Renal cortex interstitium (tissue), 15 donors: ENCODE measurements at places on chromosomes 4 and X.

- DNase-seq: no peak
Measured at GRCh38 chrX:19560611-19561010, 45.3 kb upstream of the MAP3K15 start.

DNA sequence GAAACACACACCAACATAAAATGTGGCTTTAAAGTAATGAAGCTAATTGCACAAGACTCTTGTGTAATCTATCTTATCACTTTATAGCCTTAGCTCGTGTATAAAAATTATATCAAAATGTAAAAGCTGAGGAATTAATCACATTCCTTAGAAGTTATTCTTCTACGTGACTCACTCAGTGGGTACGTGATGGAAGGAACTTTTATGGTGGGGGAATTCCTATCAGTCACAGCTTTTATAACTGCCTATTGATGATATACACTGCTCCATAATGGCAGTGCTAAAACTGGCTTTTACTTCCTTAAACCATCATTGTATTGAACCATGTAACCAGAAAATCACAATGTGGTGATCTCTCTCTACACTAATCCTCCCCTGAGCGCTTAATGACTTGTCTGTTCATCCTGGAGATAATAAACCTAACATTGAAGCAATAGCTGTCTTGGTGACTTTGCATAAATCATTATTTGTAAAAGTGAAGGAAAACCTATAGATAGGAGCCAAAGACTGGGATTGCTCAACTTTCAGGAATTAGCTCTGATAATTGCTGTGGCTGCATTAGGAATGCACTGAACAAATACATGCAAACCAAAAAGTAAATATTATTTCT lies 276.7 kb downstream of the GBA3 start:
- no peak for DNase-seq

DNA sequence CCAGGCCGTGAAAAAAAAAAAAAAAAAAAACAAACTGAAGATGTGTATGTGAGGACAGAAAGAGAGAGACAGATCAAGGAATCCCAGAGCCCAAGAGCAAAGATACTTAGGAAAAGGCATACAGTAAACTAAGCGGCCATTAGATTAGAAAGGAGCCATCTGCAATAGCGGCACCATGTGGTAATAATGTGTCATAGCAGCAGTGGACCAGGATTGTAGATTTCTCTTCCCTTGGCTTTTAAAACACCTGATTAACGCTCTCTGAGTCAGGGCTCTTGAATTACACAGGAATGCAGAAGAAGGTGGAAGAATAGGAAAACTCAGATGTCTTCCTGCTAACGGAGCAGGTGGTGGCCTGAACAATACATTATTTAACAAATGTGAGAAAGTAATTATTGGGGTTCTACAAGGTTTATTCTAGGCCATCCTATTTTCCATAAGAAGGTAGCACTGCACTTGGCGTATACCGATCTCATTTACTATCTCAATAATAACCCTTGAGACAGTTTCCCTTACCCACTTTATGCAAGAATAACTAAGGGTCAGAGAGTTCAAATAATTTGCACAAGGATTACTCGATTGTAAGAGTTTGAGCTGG lies 182.7 kb downstream of the KCNIP4 start:
- DNase-seq: no peak

DNA sequence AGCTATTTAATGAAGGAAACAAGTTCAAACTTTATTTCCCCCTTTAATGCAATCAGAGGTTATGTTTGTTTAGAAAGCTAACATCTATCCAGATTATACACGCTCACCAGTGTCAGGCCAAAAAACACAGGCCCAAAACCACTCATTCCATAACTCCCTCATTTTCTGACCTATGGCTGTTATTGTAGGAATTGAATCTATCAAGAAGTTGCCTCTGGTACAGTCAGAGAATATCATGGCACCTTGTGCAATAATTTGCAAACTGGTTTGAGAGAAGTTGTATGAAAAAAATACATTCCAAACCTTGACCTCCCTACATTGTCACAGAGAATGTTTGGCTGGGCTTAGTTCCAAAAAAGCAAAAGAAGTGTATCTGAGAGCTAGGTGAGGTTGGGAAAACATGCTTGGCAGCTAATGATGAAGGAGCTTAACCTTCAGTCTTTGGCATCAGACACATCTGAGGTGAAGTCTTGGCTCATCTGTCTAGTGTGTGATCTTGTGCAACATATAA lies 591.0 kb downstream of the ANKRD50 start:
- DNase-seq: no peak

GRCh38 chrX:19272452-19272851 lies 71.3 kb upstream of the PDHA1 start:
- no peak for DNase-seq

- DNase-seq: no peak
Measured at GRCh38 chr4:169175035-169175434, 95.7 kb downstream of the SH3RF1 start.

- no peak for DNase-seq
Measured at GRCh38 chr4:5357870-5358269, 306.6 kb downstream of the STK32B start.

GRCh38 chr4:55553441-55554201 lies 6.9 kb upstream of the CLOCK start:
- DNase-seq: no peak

DNA sequence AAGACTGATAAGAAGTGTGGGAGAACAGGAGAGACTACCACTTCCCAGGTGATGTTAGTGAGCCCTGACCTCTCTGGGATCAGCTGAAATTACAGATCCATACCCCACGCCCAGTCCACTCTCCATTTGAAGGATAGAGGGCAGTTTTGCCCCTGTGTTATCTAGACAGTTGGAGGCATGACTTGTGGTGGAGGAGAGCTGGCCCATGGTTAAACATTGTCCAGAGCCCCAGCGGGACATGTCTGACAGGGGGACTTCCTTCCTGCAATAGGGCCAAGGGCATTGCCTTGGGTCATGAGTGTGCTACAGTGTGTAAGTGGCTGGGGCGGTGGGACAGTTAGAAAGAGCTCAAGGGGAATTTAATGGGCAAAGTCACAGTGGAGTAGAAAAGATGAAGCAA lies 181.1 kb downstream of the MID1IP1 start:
- no peak for DNase-seq

- DNase-seq: peak; percentile 10
Measured at GRCh38 chrX:100447655-100448397, 37.8 kb upstream of the PCDH19 start.

GRCh38 chrX:23919706-23920320 lies 12.0 kb downstream of the CXorf58 start:
- DNase-seq: no peak

- no peak for DNase-seq
Measured at GRCh38 chrX:118271775-118272174, 74.1 kb upstream of the WDR44 start.

DNA sequence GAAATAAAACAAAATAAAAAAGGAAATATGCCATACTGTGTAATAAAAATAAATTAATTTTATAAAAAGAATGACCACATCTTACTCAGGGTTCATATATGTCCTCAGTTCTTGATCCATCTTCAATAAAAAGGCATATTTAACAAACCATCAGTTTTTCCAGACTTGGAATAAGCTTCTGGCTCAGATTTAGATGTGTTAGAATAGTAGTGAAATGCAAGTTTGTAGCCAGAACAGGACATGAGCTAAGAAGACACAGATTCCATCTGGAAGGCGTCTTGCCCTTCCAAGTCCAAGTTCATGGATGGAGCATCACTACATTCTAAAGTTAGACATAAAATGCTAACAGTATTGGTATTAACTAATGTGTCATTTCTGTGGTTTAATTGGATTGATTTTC lies 10.3 kb upstream of the LSM6 start:
- DNase-seq: no peak

DNA sequence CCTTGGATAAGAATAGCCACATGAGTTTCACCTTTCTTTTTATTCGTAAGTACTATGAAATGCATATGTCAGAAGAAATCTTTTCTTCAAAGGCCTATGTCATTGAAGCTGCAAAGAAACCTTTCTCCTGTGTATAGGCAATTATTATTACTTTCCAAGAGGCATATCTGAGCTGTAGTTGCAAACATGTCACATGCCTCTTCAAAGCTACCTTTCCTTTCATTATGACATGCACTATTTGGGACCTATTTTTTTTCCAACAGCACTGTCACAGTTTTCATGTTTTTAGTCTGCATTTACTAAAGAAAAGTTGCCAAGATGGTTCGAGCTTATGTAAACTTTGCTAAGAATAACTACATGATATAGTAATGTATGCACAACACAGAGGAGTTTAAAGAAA lies 548.8 kb upstream of the GALNT7 start:
- no peak for DNase-seq

DNA sequence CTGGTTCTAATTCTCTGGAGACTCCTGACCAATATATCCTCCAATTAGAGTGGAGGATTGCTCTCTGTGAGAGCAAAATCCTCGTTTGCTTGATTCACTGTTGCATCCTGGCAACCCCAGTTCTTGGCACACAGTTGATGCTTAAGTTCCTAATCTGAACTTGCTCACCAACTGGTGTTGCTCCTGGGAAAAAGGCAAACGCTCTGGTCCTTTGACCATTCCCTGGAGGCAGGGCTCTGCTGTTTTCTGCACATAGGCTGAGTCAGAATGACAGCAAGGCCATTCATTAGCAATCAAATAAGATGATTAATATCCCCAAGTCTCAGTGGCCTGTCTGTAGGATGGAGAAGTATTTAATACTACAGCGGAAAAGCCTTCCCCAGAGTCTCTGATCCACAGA lies 172.7 kb upstream of the TBC1D9 start:
- DNase-seq: no peak
